NCI-H748 treated with DMSO at 0.1 percent for 48 hours (cell line): ENCODE measurements at places on chromosomes 1 and 21.

DNA sequence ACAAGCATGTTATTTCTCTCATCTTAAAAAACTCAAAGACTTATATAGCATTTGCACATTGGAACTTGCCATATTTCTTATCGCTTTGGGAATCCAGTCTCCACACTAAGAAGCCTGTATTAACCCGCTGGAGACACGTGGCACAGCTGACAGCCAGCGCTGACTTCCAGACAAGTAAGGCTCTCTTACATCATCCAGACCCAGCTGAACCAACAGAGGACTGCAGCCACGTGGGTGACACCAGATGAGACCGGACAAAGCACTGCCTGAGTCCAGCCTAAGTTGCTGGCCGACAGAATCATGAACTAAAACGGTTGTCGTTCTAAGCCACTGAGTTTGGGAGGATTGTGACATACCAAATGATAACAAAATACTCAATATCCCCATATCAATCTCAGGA lies 6.3 kb upstream of the CD247 start:
- no peak for DNase-seq

DNA sequence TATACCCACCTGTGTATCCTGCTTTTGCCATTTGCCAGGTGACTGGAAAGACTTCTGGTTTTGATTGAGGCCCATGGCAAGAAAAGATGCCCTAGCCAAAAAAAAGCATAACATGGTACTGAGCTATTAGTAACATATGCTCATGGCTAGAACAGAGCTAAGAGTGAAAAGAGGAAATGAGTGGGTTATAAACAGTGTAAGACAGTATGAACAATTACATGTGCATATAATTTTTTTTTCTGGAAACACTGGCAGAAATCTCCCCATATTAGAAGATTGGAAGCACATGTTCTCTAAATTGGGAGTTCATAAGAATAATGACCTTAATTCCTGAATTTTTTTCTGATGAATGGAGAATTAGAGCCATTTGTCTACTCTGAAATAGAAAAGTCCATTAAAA lies 41.2 kb upstream of the PDC start:
- DNase-seq, result no peak

DNA sequence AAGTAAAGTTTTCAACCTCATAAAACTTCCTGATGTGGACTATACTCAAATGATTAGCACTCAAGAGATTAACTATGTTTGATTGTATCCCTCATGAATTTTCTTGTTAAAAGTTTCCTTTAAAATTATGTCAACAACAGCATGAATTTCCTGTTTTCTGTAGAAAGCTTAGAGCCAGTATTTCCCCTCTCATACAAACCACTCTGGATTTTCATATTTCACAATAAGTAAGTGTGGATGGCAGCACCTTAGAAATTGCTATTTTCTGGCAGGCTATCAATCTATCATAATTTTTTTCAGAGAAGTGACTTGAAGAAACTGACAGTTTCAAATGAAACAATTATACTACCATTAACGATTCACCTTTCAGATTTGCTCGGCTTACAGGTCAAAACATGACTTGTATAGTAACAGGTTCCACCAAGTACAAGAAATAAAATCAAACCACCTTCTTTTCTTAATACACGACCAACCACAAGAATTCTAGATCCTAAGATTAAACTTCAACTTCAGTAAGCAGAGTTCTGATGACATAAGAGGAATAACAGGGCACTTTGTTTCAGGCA lies 20.8 kb downstream of the ELK4 start:
- no peak for DNase-seq

- DNase-seq, result peak; percentile 59
These were observed 42.7 kb downstream of the HSD3B1 start for GRCh38 chr1:119549719-119550132.

- DNase-seq, result no peak
These were observed 168.6 kb downstream of the TRIM33 start for GRCh38 chr1:114342376-114342775.

DNA sequence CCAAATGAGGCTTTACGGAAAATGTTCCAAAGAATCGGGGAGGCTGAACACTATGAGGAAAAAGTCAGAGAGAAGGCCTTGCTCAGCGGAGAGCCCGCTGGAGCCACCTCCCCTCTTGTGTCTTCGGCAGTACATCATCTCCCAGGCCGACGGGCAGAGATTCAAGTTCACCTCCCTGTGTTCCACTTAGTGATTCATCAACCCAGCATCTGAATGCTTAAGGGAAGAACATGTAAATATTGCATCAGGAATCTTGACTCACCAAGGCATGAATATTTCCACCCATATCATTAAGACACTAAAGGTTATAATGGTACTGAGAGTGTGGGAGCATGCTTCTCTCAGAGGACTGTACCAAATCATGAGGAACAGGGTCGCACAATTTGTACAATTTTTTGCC lies 172.5 kb downstream of the ST6GALNAC5 start:
- DNase-seq, result no peak

GRCh38 chr1:20430355-20431175 lies 55.4 kb downstream of the CAMK2N1 start:
- peak; percentile 1 for DNase-seq

GRCh38 chr1:162003830-162004215 lies 19.8 kb downstream of the OLFML2B start:
- no peak for DNase-seq

DNA sequence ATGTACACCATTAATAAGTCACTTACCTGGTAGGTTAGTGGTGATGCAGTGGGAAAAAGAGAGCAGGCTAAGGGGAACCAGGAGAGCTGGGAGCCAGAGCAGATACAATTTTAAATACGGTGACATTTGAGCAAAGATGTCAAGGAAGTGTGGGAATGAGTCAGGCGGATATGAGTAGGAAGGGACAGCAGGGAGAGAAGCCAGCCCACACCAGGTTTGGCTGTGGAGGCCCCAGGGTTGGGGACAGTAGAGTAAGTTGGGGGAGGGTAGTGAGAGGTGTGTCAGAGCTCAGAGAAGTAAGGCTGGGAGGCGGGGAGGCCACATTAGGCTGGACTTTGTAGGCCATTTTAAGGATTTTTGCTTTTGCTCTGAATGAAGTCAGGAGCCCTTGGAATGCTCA lies 482.0 kb downstream of the DISC1 start:
- DNase-seq, result no peak

DNA sequence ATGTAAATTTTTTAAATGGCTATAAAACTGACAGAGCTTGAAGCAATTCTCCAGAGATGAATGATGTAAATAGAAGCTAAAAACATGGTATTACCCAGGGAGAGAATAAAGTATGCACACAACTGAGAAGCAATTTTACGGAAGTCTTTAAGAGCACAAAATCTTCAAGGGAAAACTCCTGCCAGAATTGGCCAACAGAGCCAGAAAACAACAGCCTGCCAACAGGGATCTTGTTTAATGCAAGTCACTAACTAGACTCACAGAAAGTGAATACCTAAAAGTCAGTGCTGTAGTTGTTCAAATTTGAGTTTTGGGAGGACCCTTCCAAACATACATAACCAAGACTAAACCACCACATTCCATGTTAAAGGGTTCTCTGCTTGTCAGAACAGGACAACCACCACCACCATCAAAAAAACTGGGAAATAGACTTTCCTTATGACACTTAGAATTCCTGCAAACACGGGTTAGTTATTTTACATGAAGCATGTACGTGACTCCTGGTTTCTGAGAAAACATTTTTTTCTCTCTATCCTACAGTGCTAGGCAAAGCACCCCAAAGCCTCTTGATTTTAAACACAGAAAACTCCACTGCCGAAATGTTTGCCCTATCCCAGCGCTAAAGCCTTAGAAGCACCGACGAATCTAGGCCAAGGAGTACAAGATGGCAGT lies 1.6 kb downstream of the EPS15 start:
- DNase-seq, result no peak

- peak; percentile 18 for DNase-seq
These were observed 59.8 kb downstream of the XCL1 start for GRCh38 chr1:168636200-168636599.

GRCh38 chr1:89631816-89632656 lies 884 bp upstream of the LRRC8C start:
- DNase-seq, result no peak

DNA sequence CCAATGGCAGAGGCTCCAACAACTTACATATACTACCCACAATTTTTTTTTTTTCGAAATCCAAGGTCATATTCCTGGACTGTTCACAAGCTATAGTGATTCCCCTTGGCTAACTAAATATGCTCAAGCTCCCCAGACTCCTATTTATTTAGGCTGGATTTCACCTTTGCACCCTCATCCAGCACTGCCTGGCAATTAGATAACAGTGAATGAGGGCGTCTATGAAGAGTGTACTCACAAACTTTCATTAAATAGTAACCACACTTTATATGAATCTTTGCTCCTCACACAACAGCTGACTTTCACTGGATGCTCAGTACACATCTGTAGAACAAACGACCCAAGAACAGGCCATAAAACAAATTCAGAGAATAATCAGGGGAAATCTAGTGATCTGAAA lies 51.6 kb downstream of the DSCAM start:
- DNase-seq, result no peak
